ENCODE measurements at places on chromosomes 4 and X. TPM values are rescaled to one million over a fixed set of nuclear protein-coding genes. Genes with fewer than 3 reads are reported as not detected.
A peak's percentile ranks its signal among the peaks of the same experiment; 100 is the strongest.

DNA sequence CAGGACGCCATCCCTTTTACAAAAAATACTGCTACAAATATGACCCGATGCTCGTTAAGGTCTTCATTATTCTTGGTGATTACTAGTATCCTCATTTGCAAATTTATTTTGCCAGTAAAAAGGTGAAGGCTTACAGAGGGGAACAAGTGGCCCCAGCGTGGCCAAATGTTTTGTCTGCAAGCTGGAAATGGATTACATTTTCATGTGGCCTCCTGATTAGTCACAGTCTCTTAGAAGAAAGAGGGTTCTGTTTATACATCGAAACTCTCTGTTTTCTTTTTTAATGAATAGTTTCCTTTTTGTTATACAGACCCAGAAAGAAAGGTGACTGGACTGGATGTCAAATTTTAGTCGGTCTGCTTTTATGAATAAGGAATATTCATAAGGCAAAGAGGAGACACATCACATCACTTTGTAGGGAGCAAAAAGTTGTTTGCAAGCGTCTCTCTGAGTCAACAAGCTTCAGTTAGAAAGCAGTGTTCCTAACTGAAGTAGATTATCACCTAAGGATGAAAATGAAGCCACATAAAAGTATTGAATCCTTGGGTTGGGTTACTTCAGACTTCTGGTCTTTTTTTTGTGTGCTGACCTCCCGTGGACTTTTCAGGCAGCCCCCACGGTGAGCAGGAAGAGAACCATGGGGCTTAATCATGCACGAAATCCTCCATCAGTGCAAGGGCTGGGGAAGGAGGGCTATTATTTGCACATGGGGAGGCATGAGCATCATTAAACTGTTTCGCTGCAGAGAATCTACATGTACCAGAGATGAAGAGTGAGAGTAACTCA lies 125.6 kb downstream of the ARSF start:
- no peaks in the 10 kb centered on the region for H3K36me3 ChIP-seq
- H3K27me3 ChIP-seq, result no peaks in the 10 kb centered on the region
- no peaks in the 10 kb centered on the region for H3K4me1 ChIP-seq
- DNase-seq, result no peak
- H3K4me3 ChIP-seq, result no peak overlapping the region

RHOXF1 gene
- not detected for total RNA-seq

DNA sequence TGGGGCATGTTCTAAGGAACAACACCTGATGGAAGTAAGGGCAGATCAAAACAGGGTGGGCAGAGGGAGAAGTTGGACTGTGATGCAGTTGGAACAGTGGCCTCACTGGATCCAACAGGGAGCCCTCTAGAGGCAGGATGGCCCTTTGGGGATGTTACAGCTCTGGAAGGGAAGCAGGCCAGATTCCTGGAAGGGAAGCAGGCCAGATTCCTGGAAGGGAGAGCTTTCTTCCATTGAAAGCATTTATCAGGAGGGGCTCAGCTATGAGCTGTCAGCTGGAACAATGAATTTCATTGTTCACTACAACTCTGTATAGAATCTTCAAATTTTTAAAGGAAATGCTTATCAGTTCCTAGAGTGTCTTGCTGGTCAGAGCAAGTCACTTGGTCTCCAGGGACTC lies 17.7 kb downstream of the IL15 start:
- no peak overlapping the region for H3K4me3 ChIP-seq
- peaks cover 8% of the 10 kb centered on the region for H3K27me3 ChIP-seq
- no peaks in the 10 kb centered on the region for H3K36me3 ChIP-seq
- no peaks in the 10 kb centered on the region for H3K4me1 ChIP-seq

CPLX1 gene
- 1.2 TPM for total RNA-seq

DNA sequence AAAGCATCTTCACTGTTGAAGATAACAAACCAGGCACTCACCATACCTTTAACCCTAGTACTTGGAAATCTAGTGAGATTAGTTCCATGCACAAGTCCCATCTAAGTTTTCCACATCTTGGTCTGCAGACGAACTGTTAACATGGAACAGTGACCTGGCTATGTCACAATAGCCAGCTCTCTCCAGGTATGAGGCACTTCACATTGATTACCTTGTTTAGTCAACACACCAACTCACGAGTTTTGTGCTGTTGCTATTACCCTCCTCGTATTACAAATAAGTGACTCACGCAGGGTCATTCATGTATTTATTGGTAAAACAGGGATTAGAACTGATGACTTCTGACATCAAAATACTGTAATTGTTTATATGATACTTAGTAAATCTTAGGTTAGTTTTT lies 36.4 kb upstream of the FRAS1 start:
- H3K27ac ChIP-seq, result no peak overlapping the region
- H3K36me3 ChIP-seq, result no peaks in the 10 kb centered on the region
- no peaks in the 10 kb centered on the region for H3K27me3 ChIP-seq
- no peak overlapping the region for H3K4me3 ChIP-seq
- H3K4me1 ChIP-seq, result peaks cover 13% of the 10 kb centered on the region

- H3K27ac ChIP-seq, result no peak overlapping the region
- H3K4me1 ChIP-seq, result no peaks in the 10 kb centered on the region
- DNase-seq, result no peak
- H3K4me3 ChIP-seq, result no peak overlapping the region
- no peaks in the 10 kb centered on the region for H3K36me3 ChIP-seq
- no peaks in the 10 kb centered on the region for H3K27me3 ChIP-seq
Observed at GRCh38 chr4:188722911-188723310, 583.7 kb downstream of the TRIML1 start.

DNA sequence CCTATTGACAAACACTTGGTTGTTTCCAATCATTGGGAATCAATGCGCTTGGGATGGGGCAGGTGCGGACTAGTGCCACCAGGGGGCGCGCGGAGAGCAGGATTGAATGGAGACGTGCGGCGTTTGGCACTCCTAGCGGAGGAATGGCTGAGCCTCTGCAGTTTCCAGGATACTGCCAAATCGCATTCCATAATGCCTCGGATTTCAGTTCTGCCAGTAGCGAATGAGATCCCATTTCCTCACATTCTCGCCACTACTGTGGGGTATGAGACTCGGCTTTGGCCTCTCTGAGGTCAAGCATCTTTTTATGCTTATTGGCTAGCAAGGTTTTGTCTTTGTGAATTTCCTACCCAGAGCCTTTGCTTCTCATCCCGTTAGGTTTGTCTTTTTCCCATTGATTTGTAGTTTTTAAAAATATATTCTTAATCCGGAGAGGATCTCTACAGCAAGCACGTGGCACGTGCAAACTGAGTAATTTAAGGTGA lies 28.7 kb downstream of the CLDN34 start:
- no peaks in the 10 kb centered on the region for H3K4me1 ChIP-seq
- H3K27me3 ChIP-seq, result no peaks in the 10 kb centered on the region
- H3K4me3 ChIP-seq, result no peak overlapping the region
- H3K27ac ChIP-seq, result no peak overlapping the region
- DNase-seq, result peak; percentile 93
- H3K36me3 ChIP-seq, result no peaks in the 10 kb centered on the region

Data from endodermal cell (in vitro differentiated cells).